ENCODE measurements at places on chromosomes 12 and 14.

GRCh38 chr12:15427913-15428312, 105.6 kb downstream of the PTPRO start:
- DNase-seq, result no peak

GRCh38 chr12:124240493-124240892, 54.4 kb upstream of the RFLNA start:
- DNase-seq, result no peak

DNA sequence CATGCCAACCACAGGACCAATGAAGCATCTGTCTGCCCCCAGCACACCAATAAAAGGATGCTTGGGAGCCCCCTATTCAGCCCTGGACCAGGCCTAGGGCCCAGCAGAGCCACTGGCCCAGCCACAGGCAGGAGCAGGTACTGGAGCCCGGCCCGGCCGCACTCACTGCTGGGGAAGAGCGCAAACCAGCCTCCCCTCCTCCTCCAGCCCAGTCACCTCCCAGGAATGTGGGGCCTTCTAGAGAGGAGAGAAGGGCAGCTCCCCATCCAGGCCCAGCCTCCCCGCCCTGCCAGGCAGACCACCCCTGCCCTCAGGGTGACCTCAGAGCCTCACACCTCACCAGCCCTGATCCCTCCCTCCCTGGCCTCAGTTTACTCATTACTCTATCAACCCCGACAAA, 56.2 kb downstream of the CCNK start:
- no peak for DNase-seq

GRCh38 chr14:71410578-71411284, 503.5 kb downstream of the PCNX1 start:
- DNase-seq, result no peak

DNA sequence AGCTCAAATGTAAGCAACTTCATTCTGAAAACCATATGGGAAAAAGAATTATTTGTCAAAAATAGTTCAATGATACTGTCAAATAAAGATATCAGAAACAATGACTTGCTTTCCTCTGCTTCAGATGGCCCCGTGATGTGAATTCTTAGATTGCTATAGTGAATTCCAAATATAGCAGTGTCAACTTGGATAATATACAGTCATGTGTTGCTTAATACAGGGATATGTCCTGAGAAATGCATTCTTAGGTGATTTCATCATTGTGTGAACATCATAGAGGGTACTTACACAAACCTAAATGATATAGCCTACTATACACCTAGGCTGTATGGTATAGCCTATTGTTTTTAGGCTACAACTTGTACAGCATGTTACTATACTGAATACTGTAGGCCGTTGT, 108.7 kb upstream of the MIS18BP1 start:
- DNase-seq, result no peak

Measured in stromal cell of bone marrow (primary cell).